ENCODE measurements at places on chromosomes 12 and 14. TPM values are rescaled to one million over a fixed set of nuclear protein-coding genes. Genes with fewer than 3 reads are reported as not detected.

The FITM1 gene
- 112 TPM for total RNA-seq

GRCh38 chr12:5318874-5319273, 113.0 kb upstream of the NTF3 start:
- no peak for DNase-seq

DNA sequence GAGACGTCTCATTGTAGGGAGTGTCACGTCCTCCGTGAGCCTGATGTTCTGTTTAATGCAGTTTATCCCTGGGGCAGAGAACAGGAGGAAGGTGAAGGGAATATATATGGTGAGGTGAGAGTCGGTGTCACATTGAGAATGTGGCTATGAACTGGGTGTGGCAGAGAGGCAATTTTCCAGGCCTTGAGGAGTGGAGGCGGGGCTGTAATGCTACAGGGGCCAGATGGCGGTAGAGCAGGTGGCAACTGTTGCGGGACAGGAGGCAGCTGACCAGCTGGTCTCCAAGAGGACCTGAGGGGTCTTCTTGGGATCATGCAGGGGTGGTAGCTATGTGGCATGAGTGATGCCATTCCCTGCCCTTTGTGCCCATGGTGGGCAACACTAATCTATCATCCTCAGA, 59.6 kb downstream of the CACNA1C start:
- DNase-seq: peak; percentile 62

- no peak for DNase-seq
These were observed 18.7 kb upstream of the TAS2R14 start for GRCh38 chr12:10957741-10958140.

DNA sequence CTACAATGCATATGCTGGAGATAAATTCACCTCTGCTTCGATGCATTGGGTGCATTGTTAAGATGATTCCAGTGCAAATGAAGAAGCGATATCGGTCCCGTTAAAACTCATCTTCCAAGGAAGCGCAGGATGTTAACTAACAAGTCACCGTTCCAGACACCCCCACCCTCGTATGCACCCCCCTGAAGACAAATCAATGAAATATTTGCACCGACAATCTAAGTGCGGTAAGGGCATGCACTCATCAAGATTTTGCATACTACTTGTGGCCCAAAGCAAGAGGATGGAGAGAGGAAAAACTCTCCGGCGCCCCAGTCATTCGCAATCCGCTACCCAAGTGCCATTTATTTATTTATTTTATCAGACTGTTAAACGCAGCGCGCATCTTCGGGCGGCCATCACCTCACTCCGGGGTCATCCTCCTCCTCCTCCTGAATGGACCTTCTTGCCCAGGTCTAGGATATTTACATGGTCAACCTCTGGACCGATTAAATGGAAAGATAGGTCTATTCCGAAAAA, 1.2 kb downstream of the NOVA1 start:
- no peak for DNase-seq

DNA sequence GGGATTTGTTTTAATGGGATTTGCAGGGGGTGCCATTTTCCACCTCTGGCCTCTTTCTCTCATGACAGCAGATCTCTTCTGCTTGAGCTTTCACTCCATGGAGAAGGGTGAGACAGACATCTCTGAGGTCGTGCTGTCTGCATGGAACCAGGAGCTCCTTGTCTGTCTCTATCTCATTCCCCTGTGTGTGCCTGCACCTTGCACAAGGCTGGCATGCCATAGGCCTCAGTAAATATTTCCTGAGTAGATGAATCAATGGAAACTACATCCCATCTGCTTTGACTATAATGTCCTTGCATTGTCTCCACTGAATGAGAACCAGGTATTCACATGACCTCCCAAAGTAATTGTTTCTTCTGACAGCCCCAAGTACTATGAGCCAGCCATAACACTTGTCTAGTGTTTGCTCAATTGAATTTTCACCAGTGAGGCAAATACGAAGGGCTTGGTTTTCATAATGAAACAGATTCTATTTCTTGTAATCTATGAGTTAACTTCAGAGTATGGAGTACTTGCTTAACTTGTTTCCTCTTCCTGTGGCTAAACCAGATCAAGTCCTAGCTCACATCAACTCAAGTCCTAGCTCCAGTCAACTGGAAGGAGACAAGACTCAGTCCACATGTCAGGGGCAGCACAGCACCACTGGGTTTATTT, 32.3 kb downstream of the KCNK13 start:
- DNase-seq: no peak

DNA sequence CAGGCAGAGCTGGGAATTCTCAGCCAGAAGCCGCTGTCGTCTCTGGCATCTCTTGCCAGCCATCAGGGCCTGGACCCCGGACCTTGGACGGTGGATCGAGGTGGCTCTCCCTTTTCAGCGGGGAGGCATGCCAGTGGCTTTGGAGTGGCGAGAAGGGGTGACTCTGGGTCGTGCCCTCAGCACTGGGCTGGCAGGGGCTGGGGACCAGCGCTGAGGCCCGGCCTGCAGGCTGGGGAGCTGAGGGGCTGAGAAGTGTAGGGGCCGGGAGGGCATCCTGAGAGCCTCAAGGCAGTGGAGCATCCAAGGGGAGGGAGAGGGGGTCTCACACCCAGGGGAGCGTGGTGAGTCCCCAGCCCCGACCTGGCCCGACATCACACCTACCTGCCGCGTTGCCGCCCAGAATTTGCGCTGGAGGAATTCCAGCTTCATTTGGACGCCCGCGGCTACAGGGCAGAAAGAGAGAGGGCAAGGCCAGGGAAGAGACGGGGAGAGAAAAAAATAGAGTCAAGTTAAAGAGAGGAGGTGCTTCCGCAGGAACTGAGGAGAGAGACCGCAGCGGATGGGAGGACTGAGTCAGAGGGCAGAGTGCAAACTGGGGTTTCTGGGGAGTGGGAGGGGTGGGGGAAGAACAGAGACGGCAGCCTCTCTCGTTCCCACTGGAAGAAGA, 9.0 kb upstream of the LRTM2 start:
- DNase-seq: no peak

- no peak for DNase-seq
These were observed 34.8 kb downstream of the CFAP251 start for GRCh38 chr12:121953117-121953692.

The CTSG gene
- 2.2 TPM for total RNA-seq

GRCh38 chr12:119870457-119870856, 6.7 kb downstream of the CIT start:
- DNase-seq: no peak

The GPRC5A gene
- 0.78 TPM for total RNA-seq

The RNU6-7 gene
- not detected for total RNA-seq

DNA sequence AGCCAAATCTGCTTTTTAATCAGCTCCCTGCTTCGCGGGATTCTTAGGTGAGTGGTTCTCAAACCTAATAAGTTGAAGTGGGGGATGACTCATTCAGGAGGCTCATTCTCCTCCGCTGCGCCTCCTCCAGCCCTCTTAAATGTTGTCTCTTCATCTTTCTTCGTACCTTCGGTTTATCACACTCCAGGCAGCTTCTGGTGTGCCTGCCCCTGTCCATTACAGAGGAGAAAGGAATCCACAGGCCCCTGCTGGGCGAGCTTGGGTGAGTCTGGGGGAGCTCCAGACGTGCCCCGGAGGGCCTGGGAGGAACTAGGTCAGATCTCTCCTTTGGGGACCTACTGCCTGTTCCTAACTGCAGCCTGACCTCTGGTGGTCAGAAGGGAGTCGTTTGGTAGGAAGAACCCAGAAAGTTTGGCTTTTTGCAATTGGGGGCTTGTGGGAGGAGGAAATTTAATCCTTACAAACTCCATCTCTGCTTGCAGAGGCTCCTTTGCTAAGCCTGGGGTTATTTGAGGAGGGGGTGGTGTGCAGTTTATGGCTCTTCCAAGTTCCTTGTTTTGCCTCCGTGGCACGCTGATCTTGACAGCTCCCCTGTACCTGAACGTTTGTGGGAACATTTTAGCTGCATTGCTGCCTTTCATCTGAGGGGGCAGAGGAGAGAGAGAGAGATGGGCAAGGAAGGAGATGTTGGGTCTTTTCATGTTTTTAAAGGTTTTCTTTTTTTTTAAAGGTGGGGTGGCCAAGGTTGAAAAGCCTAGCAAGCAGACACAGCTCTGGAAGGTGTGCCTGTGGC, 84.1 kb upstream of the GNG2 start:
- DNase-seq: no peak

GRCh38 chr14:104931304-104931770, 6.7 kb downstream of the PLD4 start:
- no peak for DNase-seq

GRCh38 chr14:101961011-101961721, 3.2 kb upstream of the DYNC1H1 start:
- DNase-seq: peak; percentile 88

The FOXA1 gene
- not detected for total RNA-seq

DNA sequence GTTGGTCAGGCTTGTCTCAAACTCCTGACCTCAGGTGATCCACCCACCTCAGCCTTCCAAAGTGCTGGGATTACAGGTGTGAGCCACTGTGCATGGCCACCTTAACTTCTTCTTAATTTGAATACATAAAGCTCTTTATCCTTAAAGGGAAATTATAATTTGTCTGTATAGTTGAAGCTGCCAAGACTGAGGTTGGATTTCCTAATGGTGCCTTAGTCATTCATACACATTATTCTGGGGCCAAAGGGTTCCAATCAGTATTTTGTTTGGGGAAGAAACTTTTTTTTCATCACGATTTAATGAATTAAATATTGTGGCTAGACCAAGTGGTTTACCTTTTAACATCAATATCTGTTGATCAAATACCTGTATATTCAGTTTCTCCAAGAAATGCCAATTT, 135.9 kb downstream of the SYT1 start:
- DNase-seq: no peak

DNA sequence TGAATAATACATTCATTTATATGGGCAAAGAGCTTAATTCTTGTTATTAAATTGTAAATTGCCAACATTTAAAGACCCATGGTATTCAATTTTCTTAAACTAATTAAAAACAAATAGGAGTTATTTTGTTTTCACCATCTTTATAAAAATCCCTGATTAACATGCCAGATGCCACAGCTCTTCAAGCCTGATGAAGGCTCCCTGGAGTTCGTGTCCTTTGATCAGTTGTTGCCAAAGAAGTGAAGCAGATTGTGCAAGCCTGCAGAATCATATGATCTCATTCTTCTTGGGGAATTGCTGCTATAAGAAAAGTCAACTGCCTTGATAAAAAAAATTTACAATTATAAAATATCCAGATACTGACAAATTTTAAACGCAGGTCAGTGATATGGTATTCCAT, 288.3 kb upstream of the PPFIA2 start:
- DNase-seq: no peak

The KLRB1 gene
- 0.38 TPM for total RNA-seq

The P2RX7 gene
- total RNA-seq: 0.65 TPM

- no peak for DNase-seq
These were observed 50.3 kb downstream of the KCNA1 start for GRCh38 chr12:4960030-4960429.

GRCh38 chr14:20427231-20428009, 8.5 kb downstream of the KLHL33 start:
- no peak for DNase-seq

The NOVA1 gene
- 4.4 TPM for total RNA-seq

The PLEKHD1 gene
- 0.13 TPM for total RNA-seq

The MYF5 gene
- total RNA-seq: not detected

- DNase-seq: no peak
These were observed 6.7 kb downstream of the BCL7A start for GRCh38 chr12:122028165-122028904.

The CCDC197 gene
- total RNA-seq: 3.4 TPM
